Astrocyte (in vitro differentiated cells and primary cell): ENCODE measurements at places on chromosomes 12 and 14. TPM values are rescaled to one million over a fixed set of nuclear protein-coding genes. Genes with fewer than 3 reads are reported as not detected.

Gene MYO1A
- 0.34 TPM in 1 of 2 replicates, not detected in the other for total RNA-seq

Gene MYH7
- total RNA-seq = not detected in 2 replicates

Gene RASSF9
- 0.62 and 0.68 TPM in 2 replicates for total RNA-seq

Gene DICER1
- total RNA-seq = 94.2 and 103 TPM in 2 replicates

Gene MMP17
- total RNA-seq = 5.6 and 8.4 TPM in 2 replicates

Gene NXPH4
- total RNA-seq = 14.5 and 22.3 TPM in 2 replicates

Gene CD27
- total RNA-seq = not detected in 2 replicates

Gene ARG2
- total RNA-seq = 8.9 and 11.6 TPM in 2 replicates
